ENCODE measurements at places on chromosomes 11 and 22.

DNA sequence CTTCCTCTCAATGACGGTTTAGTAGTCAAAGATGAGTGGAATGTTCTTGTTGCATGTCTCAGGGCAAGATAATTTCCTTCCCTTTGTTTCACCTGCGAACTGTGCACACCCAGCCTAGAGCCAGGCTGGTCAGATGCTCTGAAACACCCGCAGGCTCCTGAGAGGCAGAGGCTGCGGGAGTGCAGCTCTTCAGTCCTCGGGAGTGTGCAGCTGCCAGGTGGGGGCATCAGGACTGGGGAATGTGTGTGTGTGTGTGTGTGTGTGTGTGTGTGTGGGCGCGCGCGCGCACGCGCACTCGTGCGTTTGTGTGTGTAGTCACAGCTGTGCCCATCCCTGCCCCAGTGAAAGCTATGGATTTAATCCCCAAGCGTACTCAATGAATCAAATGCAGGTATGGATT is 136.2 kb upstream of the NTM start:
- no peak for DNase-seq

DNA sequence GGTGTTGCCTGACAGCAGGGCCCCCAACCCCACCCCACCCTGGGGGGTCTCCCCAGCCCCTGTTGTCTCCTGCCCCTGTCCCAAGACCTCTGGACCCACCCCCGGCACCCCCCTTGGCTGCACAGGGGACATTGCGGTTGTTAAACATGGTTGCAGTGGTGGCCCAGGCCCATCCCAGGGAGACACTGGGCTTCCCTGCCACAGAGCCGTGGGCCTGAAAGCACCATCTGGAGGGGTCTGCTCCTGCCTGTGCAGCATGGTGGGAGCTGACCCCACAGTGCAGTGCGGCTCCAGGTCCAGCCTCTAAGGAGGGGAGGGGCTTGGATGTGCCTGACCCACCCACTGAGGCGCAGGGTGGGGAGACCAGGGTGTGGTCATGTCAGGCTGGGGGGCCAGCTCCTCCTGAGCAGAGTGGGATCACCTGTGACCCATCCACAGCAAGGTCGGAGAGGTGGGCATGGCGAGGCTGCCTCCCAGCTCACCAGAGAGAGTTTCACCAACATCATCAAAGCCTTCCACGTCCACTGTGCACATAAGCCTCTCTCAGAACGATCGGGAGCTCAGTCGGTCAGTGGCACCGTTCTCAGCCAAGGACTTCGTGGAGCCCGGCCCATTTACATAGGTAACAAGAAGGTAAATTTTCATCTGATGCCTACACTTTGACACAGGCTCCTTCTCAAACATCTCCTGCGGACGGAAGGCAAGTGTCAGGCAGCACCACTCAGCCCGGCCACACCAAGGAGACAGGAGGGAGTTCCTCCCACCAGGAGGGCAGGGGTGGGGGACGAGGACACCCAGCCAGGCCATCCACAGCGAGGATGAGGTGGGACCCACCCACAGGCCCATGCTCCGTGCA is 201.1 kb downstream of the BRD1 start:
- no peak for DNase-seq

GRCh38 chr11:8701891-8702597 is 19.5 kb downstream of the RPL27A start:
- no peak for DNase-seq

- no peak for DNase-seq
Observed at GRCh38 chr22:30326255-30326705, 461 bp downstream of the TBC1D10A start.

- DNase-seq: no peak
Observed at GRCh38 chr11:2575591-2576051, 124.2 kb downstream of the KCNQ1OT1 start.

DNA sequence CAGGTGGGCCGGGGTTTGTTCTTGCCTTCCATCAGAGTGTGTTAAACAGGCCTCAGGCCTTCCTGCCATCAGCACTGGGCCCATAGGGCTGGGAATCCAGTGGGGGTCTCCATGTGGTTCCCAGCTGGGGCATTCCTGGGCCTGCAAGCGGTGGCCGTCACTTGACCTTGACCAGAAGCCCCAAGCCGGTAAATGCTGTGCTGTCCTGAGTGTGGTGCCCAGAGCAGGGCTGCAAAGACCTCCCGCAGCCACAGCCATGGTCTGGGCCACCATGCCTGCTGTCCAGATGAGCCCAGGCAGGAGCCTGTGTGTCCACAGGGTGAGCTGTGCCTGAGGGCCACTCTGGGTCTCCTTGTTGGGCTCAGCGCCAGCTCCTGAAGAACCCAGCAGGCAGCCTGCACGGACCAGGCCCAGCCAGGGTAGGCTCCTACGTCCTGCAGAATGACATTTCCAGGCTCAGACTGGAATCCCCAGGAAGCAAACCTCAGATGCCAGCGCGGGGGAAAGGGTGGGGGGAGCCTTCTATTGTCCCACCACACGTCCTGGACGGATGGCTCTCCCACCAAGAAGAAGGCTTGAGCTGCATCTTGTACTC is 117.3 kb downstream of the KCNQ1OT1 start:
- DNase-seq: peak; percentile 0

DNA sequence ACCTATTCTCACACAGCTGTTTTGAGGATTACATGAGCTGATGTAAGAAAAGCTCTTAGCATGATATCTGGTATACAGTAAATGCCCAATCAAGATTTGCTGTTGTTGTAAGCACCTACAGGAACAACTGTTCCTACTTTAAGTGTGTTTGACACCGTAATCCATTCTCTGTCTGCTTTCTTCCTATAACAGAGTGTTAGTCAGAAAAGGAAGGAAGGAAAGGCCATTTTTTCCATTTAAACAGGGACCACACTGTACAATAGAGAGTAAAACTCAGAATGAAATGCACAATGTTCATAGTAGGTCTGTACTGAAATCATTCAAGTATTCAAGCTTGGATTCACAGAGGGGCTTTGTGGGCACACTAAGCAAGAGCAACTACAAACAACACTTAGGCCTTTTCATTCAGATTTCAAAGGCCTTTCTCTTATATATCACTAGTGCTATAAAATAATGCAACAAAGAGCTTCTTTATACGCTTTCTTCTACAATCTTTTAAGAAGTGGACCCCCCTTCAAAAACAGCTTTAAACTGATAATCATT is 21.5 kb downstream of the MTCH2 start:
- DNase-seq: no peak

GRCh38 chr11:118226781-118227180 is 2.0 kb upstream of the JAML start:
- no peak for DNase-seq

DNA sequence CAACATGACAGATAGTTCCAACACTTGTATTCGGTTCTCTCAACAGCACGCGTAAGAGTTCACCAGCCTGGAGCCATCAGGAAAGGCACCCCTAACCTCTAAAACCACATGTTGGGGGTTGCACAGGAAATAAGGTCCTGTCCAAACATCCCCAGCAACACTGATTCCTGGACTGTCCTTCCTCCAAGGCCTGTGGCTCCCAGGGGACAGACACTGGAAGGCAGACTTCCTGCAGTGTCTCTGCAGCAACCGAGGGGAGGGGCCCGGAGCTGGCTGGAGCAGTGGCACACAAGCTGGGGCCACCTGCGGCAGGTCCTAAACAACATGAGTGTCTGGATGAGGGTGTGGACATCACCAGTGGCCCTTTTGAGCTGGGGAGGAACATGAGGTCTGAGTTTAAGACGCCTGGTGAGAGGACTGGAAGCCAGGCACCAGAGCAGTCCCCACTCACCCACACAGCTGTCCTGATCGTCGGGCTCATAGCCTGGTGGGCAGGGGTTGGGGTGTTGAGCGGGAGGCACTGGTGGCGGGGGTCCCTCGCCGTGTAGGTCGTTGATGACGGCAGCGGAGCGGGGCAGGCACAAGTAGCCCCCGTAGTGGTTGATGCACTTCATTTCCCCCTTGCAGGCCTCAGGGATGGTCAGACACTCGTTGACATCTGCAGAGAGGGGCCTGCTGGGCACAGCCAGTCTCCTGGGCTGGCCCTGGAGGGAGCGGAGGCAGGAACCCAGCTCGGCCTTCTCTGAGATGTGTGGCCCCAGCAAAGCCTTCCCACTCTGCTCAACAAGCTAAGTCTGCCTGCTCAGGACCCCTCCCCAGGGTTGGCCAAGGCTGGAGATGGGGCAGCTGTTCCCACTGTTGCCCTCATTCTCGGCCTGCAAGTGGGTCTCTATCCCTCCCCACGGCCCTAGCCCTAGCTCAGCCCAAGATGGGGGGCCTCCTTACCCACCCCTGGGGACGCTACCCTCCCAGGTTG is 1.6 kb downstream of the EFEMP2 start:
- no peak for DNase-seq

DNA sequence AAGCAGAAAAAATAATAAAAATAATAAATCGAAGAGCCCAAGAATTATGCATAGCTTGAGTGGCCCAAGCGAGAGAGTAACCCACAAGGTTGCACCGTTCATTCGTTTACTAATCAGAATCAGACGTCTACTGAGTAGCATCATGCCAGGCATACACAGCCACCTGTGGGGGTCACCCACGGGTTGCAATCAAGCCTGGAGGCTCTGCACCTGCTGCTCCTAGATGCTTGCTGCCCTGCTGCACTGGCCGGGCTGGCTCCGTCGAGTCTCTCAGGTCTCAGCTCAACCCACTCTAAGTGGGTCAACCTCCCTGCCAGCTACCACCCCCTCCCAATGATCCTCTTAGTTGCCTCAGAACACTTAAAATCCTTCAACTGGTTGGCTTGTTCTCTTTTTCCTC is 2.0 kb upstream of the TESMIN start:
- no peak for DNase-seq

GRCh38 chr11:129785383-129786111 is 30.1 kb upstream of the TMEM45B start:
- no peak for DNase-seq

- DNase-seq: no peak
Observed at GRCh38 chr11:293271-293851, 4.4 kb downstream of the PGGHG start.

DNA sequence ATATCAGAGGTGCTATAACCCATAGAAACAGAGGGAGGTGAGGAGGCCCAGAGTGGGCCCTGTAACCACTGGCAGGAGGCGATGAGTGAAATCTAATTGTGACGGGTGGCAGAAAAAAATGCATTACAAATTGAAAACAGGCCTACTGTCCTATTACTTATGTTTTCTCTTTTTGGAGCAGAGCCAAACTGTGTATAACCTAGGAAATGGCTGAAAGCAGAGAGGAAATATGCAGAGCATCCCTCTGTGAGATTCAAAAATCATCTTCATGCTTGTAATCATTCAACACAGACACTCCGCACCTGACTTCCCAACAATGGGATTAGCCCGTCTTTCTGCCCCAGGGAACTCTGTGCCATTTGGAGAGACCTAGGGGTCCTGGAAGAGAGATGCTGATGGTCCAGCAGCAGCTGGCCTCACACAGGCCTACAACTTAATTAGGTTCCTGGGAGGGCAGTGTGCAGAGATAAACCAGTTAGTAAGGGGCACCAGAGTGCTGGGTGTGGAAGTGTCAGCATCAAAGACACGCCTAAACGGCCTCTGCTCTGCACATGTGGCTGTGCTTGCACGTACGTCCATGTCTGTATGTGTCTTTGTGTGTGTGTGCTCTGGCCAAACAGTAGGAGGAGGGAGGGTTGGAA is 41.8 kb downstream of the MAP6 start:
- DNase-seq: no peak

GRCh38 chr11:123487157-123487744 is 57.2 kb downstream of the GRAMD1B start:
- no peak for DNase-seq

Measured in stimulated activated CD4-positive, alpha-beta T cell treated with anti-CD3 and anti-CD28 coated beads, Interleukin-15, amount 100 ng/mL, for 1 hour (primary cell).